ENCODE measurements at places on chromosomes 5 and 9. TPM values are rescaled to one million over a fixed set of nuclear protein-coding genes. Genes with fewer than 3 reads are reported as not detected.

DNA sequence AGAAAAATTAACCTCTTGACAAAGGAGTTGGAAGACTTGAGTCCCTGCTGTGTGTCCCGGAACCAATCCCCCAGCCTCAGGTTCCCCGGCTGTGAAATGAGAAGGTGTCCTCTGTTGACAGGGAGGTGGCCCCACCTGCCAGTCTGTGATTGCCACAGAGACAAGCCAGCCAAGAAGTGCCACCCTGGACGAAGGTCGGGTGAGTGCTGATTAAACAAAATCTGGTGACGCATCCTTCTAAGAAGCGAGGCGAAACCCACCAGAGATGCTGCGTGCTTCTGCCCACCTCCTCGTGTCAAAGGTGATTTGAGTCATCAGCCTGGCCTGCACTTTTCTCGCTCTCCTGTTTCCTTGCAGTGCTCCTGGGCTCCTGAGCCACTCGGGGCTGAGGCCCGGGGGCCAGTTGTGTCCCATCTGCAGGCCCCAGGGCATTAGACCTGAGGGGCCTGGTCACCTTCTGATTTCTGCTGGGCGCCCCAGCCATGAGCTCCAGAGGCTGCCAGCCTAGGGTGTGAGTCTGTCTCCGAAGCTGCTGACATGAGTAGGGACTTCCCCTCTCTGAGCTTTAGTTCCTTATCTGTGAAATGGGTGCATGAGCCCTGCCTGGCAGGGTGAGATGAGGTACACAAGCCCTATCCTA is 28.7 kb downstream of the NEK6 start:
- DNase-seq = peak; percentile 93

DNA sequence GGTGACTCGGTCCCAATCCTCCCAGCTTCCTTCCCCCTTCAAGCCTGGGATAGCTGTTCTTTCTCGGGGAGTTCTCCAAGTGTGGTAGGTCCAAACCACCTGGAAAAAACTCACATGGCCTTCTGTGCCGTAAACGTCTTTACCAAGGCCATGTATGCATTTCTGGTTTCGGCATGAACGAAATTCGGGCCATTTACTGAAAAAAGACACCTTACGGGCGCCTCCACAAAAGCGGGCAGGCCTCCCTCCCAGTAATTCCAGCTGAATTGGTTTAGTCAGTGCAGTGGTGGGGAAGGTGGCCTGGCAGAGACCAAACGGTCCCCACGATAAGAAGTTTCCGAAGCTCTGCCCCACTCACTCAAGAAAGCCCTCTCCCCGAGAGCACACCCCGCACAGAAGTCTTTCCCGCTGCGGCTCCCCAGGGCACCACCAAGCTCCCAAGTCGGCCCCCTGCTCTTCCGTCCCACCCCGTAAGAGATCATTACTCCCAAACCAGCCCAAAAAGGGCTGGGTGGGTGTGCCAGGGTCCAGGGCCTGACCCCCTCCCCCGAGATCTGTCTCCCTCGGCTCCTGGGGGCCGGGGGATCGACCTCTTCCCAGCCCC is 86.3 kb upstream of the MELK start:
- no peak for DNase-seq

DNA sequence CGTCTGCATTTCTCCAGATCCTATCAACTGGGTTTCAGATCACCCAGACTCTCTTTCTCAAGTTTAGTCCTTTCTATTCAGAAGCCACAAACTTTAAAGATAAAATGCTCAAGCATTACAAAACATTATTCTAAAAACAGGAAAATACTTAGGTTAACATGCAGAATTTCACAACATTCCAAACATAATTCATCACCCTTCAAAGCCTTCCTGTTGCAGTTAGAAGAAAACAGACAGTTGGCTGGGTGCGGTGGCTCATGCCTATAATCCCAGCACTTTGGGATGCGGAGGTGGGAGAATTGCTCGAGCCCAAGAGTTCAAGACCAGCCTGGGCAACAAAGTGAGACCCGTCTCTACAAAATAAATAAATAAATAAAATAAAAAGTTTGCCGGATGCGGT is 7.7 kb upstream of the OCLN start:
- peak; percentile 44 for DNase-seq

DNA sequence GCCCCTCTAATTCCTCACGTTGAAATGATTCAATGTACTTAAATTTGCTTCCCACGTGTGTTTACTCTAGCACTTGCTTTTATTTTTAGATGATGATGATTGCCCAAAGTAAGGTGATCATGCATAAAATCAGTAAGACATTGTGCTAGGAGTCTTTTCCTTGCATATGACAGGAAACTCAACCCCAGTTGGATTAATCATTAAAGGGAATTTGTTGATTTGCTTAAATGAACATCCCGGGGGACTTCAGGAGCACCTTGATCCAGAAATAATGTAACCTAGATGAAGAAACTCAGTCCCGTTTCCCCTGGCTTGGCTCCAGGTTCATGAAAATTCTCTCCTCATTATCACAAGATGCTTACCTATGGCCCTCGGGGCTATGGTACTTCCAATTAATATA is 106.1 kb upstream of the STC2 start:
- DNase-seq = peak; percentile 92

GRCh38 chr5:122101636-122102285 is 23.7 kb upstream of the LOX start:
- DNase-seq = peak; percentile 75

- DNase-seq = peak; percentile 91
Measured at GRCh38 chr5:132394667-132395259, 25.3 kb downstream of the SLC22A5 start.

ECSCR gene
- 0.40 TPM for total RNA-seq

NR4A3 gene
- total RNA-seq = 0.15 TPM

Measured in renal cortical epithelial cell (primary cell).